GM04503 (cell line): ENCODE measurements at places on chromosomes 3 and 15.

DNA sequence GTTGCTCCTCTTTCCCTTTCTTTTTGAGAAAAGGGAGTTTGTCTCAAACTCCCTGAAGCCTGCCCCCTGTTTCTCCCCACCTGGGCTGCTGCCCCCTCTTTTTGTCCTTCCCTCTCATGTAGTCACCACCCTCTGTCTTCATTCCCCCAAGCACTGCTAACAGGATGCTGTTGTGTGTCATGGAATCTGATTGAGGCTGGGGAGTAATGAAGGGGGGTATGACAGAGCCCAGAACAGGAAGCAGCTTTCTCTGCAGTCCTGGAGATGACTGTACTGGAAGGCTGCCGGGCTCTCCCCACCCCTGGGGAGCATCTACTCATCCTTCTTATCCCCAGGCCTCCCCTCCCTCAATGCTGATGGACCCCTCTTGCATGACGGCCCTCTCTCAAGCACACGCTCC, 181.6 kb downstream of the ABHD5 start:
- DNase-seq, result no peak

GRCh38 chr15:55247311-55247710, 42.3 kb downstream of the RAB27A start:
- DNase-seq, result no peak

GRCh38 chr3:133246773-133247172, 153.1 kb upstream of the BFSP2 start:
- DNase-seq, result no peak

- DNase-seq, result peak; percentile 61
These were observed 6.3 kb downstream of the THBS1 start for GRCh38 chr15:39587096-39587721.

GRCh38 chr3:15476378-15476777, 45.1 kb downstream of the COLQ start:
- no peak for DNase-seq

- peak; percentile 99 for DNase-seq
These were observed 363.1 kb upstream of the PLSCR5 start for GRCh38 chr3:146968204-146968651.

DNA sequence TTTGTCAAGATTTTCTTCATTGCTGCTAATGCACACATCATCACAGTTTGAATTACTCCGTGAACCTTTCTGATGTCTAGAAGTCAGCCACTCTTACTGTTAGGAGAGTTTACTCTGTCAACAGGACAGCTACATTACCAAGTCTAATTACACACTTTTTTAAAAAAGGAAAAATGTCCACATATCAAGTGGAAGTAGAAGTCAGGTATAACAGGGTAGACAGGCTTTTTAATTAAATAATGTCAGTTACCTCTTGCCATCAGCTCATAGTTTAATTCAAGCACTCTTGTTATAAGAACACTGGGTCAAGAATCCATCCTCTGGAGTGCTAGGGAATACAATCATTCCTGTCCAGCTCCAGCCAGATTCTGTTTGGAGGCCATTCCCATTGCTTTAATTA, 232.8 kb downstream of the TAFA4 start:
- DNase-seq, result no peak

GRCh38 chr3:41346698-41347270, 147.5 kb downstream of the CTNNB1 start:
- no peak for DNase-seq

- DNase-seq, result no peak
These were observed 136.3 kb downstream of the PLD1 start for GRCh38 chr3:171673951-171674350.

DNA sequence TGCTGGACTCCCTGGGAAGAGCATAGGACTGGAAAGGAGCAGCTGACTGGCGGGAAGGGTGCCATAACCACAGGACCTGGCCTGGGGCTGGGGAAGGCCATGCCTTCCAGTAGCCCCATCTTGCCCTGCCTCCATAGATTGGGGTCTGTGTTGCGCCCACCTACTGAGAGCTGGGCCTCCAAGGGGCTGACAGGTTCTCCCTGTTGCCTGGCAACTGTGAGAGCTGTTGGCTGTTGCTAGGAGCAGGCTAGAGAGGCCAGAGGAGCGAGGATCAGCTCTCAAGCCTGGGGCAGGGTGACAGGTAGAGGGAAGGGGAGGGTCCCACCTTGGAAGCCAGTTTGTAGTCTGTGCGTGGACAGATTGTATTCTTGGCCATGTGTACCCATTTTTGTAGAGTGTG, 2.8 kb upstream of the GNAI2 start:
- no peak for DNase-seq

- no peak for DNase-seq
These were observed 1.1 kb upstream of the SS18L2 start for GRCh38 chr3:42589382-42590109.

- DNase-seq, result no peak
These were observed 701.9 kb downstream of the EDEM1 start for GRCh38 chr3:5889374-5889773.

DNA sequence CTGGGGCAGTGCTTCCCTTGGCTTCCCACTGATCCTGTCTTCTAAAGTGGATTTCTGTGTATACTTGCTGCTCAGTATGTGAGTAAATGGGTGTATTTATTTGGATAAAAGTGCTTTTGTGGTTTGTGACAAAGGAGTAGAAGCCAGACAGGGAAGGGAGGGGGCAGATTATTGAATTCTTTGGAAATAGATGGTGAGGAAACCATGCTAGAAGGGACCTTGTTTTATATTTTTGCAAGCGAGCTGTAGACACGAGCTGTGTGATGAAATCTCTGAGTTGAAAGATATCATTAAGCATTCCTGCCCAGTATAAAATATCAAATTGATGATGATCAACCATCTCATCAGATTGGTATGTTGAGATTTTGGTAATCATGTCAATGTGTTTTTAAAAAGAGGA, 68.9 kb downstream of the DUT start:
- DNase-seq, result no peak

- no peak for DNase-seq
These were observed 242.8 kb upstream of the UBE2E2 start for GRCh38 chr3:22960105-22960984.

DNA sequence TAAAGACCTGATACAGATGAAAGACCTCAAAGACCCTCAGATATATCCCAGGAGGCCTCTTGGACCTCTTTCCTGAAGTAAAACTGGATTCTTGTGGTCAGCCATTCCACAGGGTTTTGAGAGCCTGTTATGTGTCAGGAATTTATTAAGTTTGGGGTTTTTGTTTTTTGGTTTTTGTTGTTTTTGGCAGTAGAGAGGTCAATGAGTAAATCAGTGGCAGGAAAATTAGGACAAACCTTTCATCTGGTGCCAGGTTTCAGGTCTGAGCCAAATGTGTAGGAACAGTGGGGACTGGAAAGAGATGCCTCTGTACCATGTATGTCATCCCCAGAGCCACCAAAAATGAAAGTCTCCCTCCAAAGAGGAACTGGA, 520.4 kb upstream of the MDFIC2 start:
- DNase-seq, result peak; percentile 79

DNA sequence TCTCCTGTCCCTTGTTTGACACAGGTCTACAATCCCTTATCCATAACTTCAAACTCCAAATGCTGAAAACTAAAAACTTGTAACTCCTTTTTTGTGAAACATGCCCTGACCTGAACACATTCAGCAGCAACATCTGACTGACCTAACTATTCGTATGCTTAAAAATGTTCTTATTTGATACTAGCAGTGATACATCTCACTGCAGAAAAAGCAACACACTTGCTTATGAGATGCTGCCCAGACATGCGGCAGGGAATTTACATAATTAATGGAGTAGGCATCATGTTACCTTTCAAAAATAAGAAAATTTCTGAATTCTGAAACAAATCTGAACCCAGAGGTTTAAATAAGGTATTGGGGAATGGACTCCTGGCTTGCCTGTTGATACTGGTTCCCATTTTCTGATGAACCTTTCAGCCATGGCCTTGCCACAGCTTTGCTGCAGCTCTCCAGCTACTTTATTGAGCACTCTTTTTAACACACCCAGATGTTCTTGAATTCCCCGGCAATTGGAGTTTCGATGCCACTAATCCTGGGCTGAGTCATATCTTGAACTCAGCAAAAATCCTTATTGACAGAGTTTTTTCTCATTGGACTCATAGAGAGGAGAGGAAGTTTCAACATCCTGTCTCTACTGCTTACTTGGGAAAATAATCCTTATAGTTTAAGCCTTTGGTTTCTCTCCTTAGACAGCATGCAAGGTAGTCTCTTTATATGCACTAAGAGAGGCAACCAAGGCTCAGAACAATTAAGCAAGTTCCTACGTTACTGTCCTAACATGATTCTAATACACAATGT, 296.6 kb upstream of the LMCD1 start:
- DNase-seq, result peak; percentile 44

DNA sequence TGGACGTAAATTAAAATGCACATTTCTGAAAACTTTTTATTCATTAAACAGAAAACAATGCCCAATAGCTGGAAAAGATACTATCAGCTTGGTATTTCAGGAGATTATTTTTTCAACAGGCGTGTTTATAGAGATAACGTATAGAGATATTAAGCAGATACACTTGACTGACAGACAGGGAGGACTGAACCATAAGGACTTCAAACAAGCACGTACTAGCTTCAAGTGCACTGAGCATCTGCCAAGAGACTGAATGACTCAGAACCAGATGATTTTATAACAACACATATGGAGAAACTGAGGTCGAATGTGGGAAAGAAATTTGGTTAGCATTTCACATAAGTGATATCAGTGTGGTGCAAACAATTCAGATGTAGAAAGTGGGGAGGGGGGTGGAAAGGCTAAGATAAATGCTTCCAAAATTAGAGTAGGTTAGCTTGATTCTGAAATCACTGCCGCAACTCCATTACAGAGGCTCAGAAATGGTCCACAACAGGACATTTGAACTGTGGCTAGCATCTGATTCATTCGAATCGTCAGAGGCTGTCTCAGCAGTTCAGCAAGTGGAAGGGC, 103.5 kb downstream of the SEMA6D start:
- DNase-seq, result no peak

DNA sequence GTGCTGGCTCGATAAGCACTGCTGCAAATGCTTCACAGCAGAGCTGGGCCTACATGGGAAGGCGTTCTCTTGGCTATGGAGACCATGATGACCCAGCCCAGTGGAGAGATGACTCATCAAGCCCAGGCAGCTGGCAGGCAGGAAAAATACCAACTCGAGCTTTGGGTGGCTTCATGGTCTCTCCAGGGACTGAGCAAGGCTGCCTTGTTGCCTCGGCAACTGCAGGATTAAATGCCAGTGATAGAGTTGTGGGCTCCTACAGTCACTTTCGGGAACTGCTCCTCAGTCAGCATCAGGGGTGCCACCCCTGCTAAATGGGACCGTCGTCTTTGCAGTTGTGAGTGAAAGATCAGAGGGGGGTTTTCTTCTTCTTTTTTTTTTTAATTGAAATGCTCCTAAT, 54.6 kb upstream of the MYZAP start:
- peak; percentile 85 for DNase-seq

GRCh38 chr15:54208786-54209185, 230.5 kb downstream of the UNC13C start:
- DNase-seq, result no peak

DNA sequence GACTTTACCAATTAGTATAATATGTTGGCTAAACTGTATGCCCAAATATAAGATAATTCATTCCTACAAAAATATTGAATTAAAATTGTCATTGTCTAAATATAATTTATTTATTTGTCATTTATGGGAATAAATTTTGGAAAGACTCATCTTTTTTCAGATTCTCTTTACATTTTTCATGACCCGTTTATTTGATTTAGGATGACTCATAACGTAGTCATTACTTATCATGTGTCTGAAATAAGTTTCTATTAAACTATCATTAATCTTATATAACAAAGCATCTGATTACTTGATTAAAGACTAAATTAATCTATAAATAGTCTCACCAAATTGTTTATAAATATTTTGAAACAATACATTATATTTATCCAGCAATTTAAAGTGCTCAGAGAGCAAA, 516.6 kb downstream of the CADM2 start:
- no peak for DNase-seq

DNA sequence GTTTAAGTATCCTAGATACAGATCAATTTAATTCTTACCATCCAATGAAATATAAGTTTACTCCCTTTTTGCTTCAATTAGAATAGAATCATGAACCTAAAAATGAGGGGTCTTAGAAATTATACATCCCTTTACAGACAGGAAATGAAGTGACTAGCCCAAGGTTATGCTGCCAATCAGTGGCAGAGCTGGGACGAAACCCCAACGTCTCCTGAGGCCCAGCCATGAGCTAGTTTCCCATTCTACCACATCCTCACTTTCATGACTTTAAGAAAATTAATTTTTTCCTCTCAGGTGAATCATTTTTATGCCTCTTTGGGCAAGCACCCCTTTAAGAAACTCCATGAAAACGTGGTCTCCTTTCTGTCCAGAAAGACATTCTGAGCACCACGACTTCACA, 11.2 kb downstream of the LRIG1 start:
- DNase-seq, result no peak

DNA sequence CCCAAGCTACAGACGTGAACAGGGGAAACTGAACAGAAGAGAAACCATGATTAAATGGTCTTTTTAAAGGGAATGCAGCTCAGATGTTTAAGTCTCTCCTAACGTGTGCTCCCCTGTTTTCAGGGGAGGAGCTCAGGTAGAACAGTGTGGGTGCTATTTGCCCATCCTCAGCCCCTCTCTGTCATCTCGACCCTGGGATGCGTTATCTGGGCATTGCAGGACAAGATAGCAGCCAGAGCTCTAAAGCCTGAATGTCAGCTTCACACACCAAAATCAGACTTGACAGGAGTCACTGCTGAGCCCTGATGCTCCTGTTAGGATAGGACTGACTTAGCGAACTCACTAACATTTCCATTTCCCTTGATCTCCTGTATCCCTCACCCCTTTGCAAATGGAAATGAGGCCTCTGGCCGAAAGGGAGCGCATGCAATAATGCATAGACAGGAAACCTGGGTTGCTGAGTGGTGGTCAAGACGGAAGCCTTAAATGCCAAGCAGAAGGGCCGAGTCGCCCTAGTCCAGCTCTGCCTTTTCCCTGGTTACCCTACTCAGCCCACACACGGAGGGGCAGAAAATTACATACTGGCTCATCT, 234.9 kb upstream of the TPM1 start:
- DNase-seq, result no peak

GRCh38 chr15:39680868-39681267, 100.0 kb downstream of the THBS1 start:
- peak; percentile 88 for DNase-seq

DNA sequence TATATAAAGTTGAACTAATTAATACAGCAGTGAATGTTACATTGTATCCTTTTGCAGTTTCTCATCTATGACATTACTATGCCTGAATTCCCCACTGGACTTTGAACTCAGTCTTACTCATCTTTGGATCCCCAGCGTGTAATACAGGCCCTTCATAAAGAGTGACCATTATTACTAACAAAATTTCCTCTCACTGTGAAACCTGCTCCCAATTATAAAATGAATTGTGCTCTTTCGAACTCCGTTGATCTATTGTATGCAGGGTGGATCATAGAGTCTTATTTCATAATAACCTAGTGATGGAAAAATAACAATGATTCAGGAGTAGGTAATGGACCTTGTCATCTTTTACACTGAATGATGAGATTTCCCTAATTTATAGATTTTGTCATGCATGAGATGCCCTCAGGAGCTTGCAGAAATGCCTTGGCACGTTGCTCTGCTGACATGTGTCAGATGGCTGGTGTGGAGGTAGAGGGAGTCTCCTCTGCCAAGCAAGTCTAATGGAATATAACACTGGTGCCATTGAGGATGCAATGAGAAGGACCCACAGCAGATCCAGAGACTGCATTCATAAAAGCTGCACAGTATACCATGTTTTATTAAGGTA, 25.5 kb downstream of the B3GNT5 start:
- no peak for DNase-seq

- no peak for DNase-seq
These were observed 7.4 kb upstream of the ZNF774 start for GRCh38 chr15:90344662-90345061.
